ENCODE measurements at places on chromosomes 6 and 20. TPM values are rescaled to one million over a fixed set of nuclear protein-coding genes. Genes with fewer than 3 reads are reported as not detected.

ATP9A gene
- total RNA-seq, result 39.7 TPM

TTLL9 gene
- total RNA-seq, result not detected

EDN3 gene
- not detected for total RNA-seq

SIRPB2 gene
- total RNA-seq, result 1.3 TPM

ATAT1 gene
- 3.7 TPM for total RNA-seq

SLC26A8 gene
- under 0.01 TPM for total RNA-seq

SNAI1 gene
- total RNA-seq, result 1.5 TPM

XKR7 gene
- not detected for total RNA-seq

ACTR5 gene
- 14.1 TPM for total RNA-seq

SMPDL3A gene
- 6.3 TPM for total RNA-seq

RGS17 gene
- total RNA-seq, result 3.3 TPM

C20orf202 gene
- not detected for total RNA-seq

SLC22A16 gene
- total RNA-seq, result not detected

ADGRB3 gene
- not detected for total RNA-seq
